ENCODE measurements at places on chromosomes 7 and 10. TPM values are rescaled to one million over a fixed set of nuclear protein-coding genes. Genes with fewer than 3 reads are reported as not detected.

GRCh38 chr7:47897831-47898230, 50.4 kb downstream of the PKD1L1 start:
- DNase-seq, result no peak

- no peak for DNase-seq
Observed at GRCh38 chr10:77667426-77668324, 30.1 kb upstream of the KCNMA1 start.

GRCh38 chr10:126500185-126500584, 111.9 kb upstream of the ADAM12 start:
- DNase-seq, result no peak

GRCh38 chr10:117476716-117477115, 65.8 kb upstream of the EMX2 start:
- no peak for DNase-seq

GRCh38 chr7:64308016-64308270, 5.8 kb upstream of the ZNF736 start:
- no peak for DNase-seq

- no peak for DNase-seq
Observed at GRCh38 chr10:69668721-69669120, 38.7 kb downstream of the FAM241B start.

- no peak for DNase-seq
Observed at GRCh38 chr7:44193011-44193802, 4.0 kb upstream of the GCK start.

- peak; percentile 72 for DNase-seq
Observed at GRCh38 chr10:78405231-78405630, 371.6 kb downstream of the RPS24 start.

DNA sequence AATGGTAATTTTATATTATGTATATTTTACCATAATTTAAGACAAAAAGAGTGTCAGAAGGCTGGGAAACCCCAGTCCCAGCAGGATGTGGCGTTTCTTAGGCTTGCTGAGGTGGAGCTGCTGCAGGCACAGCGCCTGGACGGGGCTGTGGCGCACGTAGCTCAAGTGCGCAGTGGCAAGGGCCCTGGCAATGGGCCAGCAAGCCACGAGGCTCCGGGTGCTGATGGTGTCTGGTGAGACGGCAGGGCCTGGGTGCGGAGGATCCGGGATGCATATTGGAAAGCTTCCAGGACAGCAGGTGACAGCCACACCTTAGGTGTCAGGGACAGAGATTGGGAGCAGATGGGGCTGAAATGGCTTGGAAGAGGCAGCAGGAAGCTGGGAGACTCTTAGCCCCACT, 37.2 kb downstream of the CLEC2L start:
- no peak for DNase-seq

DNA sequence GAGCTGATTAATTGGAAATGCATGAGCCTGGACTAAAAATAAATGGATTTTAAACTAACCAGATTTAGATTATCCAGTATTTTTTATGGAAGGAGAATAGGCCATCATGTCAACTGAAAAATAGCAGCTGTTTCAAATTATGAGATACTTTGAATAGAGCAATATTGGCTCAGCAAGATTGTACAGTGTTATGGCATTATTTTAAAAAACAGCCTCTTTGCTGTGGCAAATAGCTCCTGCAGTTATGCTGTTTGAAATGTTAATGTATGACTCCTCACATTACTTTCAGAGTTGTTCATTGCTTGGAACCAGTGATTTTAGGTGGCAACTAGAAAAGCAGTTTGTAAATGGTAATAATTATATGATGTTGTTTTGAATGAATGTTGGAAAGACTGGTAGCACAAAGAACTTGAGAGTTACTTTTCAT, 244.5 kb downstream of the KIAA1217 start:
- DNase-seq, result peak; percentile 77

DNA sequence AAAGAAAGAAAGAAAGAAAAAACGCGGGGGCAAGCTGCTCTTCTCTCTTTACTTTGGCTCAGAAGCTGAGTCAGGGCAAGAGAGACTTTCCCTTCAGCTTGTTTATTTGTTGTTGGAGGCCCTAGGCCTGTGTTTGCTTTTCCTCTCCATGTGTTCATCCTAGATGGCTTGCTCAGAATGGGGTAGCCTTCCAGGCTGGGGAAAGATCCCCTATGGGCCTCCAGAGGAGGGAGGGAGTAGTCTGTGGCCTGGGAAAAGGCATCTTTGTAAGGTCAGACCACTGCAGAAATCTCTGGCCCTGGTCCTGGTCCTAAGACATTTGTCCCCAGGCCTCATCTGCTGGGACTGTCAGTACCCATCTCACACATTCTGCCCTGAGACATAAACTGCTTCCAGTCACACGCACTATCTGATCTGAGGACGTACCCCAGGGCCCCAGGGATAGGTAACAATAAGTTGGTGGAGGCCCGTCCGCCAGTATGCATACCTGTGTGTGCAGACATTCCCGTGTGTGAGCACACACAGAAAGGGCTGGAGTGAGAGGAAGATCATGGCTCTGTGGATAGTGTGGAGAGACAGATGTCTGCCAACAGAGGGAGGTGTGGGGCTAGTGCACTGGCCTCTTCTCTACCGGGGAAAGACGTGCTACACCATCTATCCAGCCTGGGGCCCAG, 4.9 kb upstream of the SCD start:
- peak; percentile 68 for DNase-seq

DNA sequence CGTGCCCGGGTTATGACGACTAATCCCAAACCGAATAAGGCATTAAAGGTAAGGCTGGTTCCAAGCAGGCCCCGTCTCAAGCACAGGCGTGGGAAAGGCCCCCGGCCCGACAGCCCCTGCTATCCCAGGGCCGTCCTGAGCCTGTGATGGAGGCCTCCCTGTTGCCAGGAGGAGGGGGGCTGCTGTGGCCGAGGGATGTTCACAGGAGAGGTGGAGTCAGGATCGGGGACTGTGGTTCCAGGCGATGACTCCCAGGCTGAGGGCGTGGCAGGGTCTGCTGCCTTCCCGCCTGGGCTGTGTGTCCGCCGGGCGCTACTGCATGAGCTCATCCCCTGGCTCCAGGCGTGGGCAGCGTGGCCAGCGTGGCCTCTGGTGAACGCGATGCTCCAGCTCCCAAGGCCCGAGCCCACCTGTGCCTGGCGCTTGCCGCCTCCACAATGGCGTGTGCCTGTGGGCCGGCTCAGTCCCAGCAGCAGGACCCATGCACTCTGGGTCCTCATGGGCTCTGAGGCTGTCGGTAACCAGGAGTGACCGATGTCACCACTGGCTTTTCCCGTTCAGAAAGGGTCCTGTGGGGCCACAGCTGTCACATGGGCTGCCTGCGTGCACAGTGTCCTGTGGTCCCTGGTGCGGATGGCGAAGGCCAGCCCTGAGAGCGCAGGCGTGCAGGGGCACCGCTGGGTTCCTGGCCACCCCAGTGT, 8.8 kb downstream of the MAFK start:
- peak; percentile 61 for DNase-seq

GRCh38 chr7:40569326-40569725, 434.5 kb downstream of the SUGCT start:
- DNase-seq, result no peak

GRCh38 chr7:140404565-140405065, 757 bp downstream of the RAB19 start:
- no peak for DNase-seq

GRCh38 chr10:79475119-79475653, 29.8 kb upstream of the ZCCHC24 start:
- no peak for DNase-seq

- no peak for DNase-seq
Observed at GRCh38 chr7:45971661-45972175, 50.6 kb upstream of the IGFBP3 start.

DNA sequence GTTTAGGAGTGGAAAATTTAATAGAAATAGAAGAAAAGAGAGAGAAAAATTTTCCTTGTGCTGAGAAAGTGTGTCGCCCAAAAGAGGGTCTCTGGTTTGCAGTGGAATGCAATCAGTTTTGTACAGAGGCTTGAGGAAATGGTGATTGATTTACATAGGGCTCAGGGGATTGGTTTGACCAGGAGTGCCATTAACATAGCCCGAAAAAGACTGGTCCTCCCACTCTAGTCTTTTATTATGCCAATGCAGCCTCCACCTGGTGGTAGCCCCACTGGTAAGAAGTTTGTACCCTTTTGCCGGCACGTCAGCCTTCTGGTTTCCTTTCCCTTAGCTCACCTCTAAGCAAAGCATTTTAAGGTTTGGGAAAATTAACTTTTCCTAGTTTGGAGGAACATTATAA, 885.3 kb downstream of the XPNPEP1 start:
- DNase-seq, result no peak

- DNase-seq, result no peak
Observed at GRCh38 chr10:75720157-75720556, 288.7 kb downstream of the LRMDA start.

DNA sequence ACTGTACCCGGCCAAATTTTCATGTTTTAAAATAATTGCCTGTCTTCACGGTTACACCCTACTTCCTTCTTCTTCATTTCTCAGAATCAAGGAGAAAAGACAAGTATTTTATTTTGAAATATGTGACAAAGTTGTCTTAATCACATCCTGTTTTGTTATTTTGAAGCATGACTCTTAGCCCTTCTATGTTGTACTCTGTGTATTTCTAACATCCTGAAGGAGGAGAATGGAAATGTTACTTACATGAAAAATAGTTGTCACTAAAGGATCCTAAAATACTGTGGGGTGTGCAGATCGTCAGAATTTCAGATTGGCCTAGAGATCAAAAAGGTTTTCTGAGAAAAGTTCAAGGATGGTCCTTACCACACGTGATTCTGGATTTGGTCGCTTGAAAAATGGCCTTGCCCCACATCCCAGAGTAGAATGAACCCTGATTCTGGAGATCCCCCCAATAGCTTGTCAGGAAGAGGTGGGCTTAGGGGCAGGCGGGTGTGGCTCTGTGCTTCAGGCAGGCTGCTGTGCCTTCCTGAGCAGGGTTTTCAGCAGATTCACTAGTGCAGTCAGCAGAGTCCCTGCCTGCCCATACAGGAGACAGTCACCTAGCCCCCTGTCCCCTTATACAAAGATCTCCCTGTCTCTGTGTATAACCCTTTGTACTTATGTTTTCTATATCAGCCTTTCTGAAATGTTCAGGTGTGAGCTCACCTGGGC, 8.6 kb downstream of the UPP1 start:
- DNase-seq, result no peak

DNA sequence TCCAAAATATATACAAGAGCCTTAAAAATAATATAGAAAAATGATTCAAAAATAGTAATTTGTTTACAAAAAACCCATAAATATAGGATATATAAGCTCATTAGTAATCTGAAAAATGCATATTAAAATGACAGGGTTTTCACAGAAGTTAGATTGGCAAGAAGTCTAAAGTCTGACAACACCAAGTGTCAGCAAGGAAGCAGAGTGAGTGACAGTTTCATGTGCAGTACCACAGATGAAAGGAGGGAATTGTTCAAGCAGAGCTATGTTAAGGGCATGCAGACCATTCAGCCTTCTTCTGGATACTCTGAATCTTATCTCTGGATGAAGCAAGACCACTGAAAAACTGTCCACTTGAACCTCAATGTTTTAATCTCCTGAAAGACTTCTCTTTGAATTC, 55.9 kb downstream of the ZNF248 start:
- DNase-seq, result no peak

DNA sequence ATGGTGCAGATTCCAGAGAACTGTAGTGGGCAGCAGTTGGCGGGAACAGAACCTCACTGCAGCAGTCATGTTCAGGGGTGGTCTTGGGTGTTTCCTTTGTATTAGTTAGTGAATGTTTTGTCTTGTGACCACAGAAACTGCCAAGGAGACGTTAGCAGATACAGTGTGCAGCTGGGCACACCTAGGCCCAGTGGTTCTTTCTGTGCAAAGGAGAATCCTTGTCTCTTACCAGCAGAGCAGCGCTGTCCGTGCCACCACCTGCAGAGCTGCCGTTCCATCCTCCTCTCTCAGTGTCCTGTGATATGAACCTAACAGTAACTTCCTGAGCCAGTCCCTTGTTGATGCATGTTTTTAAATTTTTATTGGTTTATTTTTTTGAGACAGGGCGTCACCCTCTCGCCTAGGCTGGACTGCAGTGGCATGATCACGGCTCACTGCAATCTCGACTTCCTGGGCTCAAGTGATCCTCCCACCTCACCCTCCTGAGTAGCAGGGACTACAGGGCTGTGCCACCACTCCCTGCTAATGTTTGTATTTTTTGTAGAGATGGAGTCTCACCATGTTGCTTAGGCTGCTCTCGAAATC, 60.6 kb downstream of the WDR37 start:
- no peak for DNase-seq

DNA sequence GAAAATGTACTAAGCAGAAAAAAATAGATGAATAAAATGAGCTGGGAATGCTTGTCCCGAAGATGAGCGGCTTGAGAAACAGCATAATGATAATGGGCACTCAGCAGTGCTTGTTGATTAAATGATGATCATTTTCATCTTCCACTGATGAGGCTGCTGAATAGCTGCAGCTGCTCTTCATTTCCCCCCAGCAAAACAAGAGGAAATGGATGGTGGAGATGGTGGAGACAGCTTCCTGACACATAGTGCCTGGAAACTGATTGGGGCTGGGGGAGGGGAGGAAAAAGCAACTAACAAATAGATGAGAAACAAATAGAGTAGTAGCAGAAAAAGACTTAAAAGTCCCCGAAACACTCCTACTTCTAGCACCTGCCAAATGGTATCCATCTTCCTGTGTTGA, 41.4 kb downstream of the MRC1 start:
- DNase-seq, result no peak

- DNase-seq, result no peak
Observed at GRCh38 chr10:120075349-120075748, 182.8 kb downstream of the SEC23IP start.

DNA sequence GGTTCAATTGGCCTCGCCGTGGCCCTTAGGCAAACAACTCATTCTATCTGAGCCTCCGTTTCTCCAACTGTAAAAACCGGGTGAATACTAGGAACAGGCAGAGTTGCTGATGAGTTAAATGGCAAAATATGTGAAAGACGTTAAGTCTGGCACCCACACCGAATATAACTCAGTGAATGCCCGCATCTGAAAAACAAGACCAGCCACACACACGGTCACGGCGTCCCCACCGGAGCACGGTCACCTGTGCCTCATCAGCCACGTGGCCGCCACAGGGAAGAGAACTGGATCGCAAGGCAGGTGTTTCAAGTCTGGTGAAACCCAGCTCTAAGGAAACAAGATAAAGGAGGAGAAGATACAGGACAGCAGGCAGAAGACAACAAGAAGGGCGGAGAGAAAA, 20.4 kb downstream of the PRKAG2 start:
- DNase-seq, result no peak

The BTBD16 gene
- total RNA-seq, result not detected

The ANXA8 gene
- 32.5 TPM for total RNA-seq

The ANXA7 gene
- total RNA-seq, result 61.9 TPM

The NAT16 gene
- 1.2 TPM for total RNA-seq

The HOXA1 gene
- total RNA-seq, result 1.9 TPM

The PNLIPRP3 gene
- 0.96 TPM for total RNA-seq

The NME8 gene
- not detected for total RNA-seq

The ADRB1 gene
- 0.72 TPM for total RNA-seq

The TMEM72 gene
- 2.2 TPM for total RNA-seq

The CAMK1D gene
- 3.1 TPM for total RNA-seq

The ZNF117 gene
- 27.7 TPM for total RNA-seq

The NPFFR1 gene
- total RNA-seq, result 1.2 TPM

The DENND11 gene
- 17.3 TPM for total RNA-seq

The ENO4 gene
- 0.72 TPM for total RNA-seq
